Stimulated activated CD4-positive, alpha-beta T cell treated with anti-CD3 and anti-CD28 coated beads, Interleukin-15, amount 100 ng/mL, for 1 hour (primary cell): ENCODE measurements at places on chromosomes 12 and 14.

DNA sequence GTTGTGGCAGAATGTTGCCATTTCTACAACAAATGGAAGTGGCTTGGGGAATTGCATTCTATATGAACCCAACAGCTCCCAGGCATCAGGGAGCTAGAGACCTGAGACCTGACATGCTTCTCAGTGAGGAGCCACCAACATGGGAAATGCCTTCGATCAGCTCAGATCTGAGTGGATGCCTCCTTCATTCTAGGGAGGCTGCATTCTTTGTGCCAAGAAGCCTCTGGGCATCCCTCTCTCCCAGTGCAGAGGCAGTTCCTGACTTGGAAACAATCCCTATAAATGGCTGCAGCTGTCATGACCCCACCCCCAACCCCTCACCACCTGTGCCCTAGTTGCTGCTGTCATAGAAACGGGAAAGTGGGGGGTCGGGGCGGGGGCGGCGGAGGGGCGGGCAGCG, 196.3 kb downstream of the PPM1H start:
- DNase-seq: no peak

GRCh38 chr12:76375939-76376338, 27.7 kb upstream of the BBS10 start:
- no peak for DNase-seq

- DNase-seq: no peak
These were observed 1.4 kb downstream of the PPM1A start for GRCh38 chr14:60250257-60251035.

GRCh38 chr12:24177889-24178288, 228.4 kb upstream of the SOX5 start:
- no peak for DNase-seq

GRCh38 chr14:93337143-93337753, 4.4 kb upstream of the BTBD7 start:
- no peak for DNase-seq

DNA sequence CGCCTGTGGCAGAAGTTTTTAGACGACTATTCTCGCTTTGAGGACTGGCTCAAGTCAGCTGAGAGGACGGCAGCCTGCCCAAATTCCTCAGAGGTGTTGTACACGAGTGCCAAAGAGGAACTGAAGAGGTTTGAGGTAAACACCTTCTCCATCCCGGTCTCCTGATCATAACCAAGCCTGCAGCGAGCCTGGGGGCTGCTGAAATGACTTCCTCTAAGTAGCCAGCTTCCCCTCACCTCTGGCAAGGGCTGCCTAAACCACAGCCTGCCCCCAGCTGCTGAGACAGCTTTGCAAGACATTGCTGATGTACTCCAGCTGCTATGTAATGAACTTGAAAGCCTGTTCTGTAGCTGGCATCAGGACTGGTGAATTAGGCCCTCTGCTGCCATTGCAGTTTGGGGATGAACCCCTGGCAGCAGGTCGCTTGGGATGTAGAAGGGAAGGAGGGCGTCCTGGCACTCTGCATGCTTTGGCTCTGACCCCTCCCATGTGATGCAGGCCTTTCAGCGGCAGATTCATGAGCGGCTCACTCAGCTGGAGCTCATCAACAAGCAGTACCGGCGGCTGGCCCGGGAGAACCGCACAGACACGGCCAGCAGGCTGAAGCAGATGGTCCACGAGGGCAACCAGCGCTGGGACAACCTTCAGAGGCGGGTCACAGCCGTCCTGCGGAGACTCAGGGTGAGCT, 84.6 kb downstream of the ESR2 start:
- no peak for DNase-seq

GRCh38 chr12:47714826-47715386, 9.1 kb upstream of the RPAP3 start:
- DNase-seq: no peak

GRCh38 chr12:109626378-109627115, 53.0 kb downstream of the MVK start:
- no peak for DNase-seq

GRCh38 chr14:96363751-96364336, 518 bp downstream of the GSKIP start:
- DNase-seq: no peak

- DNase-seq: no peak
These were observed 78.7 kb downstream of the C12orf56 start for GRCh38 chr12:64311877-64312276.

DNA sequence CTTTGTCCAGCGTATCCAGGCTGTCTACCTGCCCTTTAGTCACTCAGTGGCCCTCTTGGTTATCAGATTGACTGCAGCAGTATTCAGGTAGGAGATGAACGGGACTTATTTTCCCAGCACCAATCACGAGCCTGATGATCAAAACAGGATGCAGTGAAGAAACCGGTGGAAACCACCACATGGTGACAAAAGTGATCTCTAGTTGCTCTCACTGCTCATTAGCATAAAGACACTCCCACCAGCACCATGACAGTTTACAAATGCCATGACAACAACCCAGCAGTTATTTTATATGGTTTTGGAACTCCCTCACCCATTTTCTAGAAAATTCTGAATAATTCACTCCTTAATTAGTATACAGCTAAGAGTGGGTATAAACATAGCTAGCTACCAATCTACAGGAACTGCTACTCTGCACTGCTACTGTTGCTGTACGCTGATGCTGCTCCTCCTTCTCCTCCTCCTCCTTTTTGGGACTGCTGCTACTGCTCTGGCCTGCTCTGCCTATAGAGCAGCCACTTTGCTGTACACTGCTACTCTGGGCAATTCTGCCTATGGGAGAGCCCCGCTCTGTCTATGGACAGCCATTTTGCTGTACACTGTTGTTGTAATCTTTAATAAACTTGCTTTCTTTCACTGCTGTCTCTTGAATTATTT, 142.5 kb upstream of the SSTR1 start:
- DNase-seq: peak; percentile 19

GRCh38 chr14:54589843-54590242, 22.9 kb downstream of the SAMD4A start:
- DNase-seq: no peak

DNA sequence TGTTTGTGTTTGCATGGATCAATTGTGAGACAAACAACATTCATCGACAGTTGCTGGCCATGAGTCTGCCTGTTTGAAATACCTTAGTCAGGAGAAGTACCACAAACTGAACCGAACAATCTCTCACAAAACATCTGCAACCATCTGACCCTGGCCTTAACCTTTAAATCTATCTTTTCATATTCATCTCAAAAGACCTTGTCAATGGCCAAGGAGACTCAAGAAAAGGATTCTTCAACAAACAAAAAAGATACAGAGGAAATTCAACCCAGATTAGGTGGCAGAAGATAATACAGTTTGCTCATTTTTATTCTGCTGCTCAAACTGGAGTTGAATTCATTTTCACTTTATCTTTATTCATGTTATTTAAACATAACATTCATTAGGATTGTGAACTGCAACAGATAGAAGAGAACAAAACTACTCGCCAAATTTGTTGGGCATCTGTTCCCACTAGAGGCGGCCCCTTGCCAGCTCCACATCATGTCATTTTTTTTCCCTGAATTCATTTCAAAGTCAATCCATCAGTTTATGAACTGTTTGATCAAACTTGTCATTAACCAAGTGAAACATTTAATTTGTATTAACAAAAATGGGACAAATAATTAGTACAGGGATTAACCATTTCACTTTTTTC, 152.3 kb upstream of the OTX2 start:
- DNase-seq: no peak

DNA sequence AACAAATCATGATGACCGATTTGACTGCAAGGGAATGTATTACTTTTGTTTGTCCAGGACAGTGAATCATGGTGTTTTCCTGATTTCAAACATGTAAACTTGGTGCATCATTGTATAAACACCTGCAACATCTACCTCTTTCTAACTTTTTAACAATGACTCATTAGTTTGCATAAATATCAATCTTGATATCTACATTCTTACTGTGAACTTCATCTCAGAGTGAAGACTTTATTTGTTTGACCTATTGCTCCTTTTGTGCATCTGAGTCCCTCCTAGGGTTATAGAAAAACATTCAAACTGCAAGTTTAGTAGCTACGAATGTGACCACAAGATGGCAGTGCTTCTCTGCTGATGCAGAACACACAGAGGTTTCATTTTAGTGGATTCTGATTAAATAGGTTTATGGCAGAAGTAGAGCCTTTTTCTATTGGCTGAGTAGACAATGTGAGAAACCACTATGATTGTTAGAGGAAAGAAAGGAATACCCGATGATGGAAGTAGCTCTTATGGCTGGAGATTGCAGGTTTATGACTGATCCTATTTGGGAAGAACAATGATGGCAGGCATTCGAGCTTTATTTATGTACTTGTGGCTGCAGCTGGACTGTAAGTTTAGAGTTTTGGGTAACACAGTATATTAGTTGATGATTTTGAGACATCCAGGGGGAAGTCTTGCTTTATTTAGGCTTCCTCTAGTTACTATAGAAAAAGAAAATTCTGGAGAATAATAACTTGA, 244.2 kb upstream of the OR4E1 start:
- no peak for DNase-seq

GRCh38 chr12:119169150-119169549, 9.6 kb upstream of the HSPB8 start:
- DNase-seq: no peak

DNA sequence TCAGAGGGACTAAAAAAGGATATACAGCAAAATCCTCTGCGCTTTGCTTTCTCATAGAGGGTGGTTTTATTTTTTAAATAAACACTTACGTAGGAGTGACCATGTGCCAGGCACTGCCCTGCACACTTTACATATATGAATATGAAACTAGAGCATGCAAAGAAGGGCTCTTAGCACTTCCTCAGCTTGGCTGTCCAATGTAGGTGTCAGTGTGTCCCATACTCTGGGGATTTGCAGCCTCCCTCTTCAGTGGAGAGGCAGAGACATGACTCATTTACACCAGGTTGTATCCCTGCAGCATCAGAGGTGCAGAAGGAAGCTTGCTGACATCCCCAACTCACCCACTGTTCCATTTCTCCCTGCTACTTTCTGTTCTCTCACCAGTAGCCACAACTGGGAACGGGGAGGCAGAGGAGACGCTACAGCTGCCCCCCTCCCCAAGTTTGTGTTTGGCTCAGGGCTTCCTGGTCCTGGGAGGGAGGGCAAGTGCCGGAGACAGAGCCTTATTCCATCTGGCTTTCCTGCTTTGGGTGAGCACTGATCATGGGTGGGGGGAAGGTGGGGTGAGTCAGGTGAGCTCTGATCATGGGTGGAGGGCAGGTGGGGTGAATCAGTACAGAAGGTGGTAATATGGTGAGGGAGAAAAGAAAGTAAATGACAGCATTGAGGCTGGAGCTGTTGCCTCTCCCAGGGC, 4.9 kb upstream of the KRT5 start:
- no peak for DNase-seq

DNA sequence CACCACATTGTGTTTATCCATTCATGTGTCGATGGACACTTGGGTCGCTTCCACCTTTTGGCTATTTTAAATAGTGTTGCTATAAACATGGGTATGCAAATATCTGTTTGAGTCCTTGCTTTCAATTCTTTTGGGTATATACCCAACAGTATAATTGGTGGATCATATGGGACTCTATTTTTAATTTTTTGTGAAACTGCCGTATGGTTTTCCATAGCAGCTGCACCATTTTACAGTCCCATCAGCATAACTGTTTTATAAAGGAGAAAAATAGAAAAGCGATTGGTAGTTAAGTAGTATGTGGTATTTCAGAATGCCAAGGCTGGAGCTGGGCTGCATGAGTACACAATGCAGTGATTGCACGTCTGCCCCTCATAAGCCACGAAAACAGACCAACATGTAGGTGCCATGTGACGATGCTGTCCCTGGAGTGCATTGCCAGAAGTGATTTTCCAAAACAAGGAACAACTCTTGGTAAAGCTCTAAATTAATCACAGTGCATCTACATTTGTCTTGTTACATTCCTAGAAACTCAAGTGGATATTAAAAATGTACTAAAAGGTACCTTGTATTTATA, 83.5 kb downstream of the C12orf75 start:
- DNase-seq: no peak

GRCh38 chr12:1465990-1466389, 128.4 kb downstream of the FBXL14 start:
- no peak for DNase-seq

GRCh38 chr12:76554405-76555230, 5.0 kb downstream of the OSBPL8 start:
- DNase-seq: no peak

DNA sequence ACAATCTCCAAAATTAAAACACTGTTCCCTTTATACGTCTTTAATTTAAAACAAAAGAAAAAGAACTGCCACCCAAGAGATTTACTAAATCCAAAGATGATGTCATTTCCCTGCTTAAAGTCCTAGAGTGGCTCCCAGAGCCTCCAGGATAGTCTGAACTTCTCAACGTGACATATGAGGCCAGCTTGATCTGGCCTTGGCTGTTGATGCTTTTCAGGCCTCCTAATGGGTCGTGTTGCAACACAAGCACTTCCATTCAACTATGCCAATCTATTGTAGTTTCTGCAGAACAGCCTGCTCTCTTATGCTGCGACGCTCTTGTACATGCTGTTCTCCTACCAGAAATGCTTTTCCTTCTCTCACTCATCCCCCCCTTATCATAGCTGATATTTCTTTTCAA, 35.7 kb downstream of the LGR5 start:
- DNase-seq: no peak

GRCh38 chr14:64879635-64880220, at the start of gene SPTB:
Gene SPTB, minus strand, starts transcription at chr14:64879907. Its CDS starts 56,813 bp downstream, at chr14:64823094.
- DNase-seq: peak; percentile 58

DNA sequence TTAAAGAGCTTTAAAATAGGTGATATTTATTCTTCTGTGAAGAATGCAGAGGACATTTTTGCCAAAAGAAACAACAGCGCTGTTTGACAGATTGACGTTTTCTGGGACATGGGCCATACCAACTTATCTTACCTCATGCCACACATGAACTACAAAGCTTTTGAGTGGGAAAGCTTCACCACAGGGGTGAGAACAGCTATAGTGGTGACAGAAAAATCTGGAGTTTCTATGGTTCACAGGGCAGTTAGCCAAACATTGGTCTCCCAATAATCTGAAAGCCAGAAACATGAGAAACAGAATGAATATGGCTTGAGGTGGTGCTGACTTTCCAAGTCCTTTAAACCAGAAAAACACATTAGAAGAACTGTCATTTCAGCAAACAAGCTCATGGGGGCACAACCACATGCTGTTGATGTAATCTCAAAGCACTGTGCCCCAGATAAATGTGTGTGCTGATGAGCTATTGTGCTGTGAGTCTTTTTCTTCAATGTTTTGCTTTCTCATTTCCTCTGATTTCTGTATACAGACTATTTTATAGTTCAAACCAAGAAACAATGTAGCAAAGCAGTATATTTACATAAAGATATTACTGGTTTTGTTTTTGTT, 905.4 kb downstream of the SLC16A7 start:
- no peak for DNase-seq

DNA sequence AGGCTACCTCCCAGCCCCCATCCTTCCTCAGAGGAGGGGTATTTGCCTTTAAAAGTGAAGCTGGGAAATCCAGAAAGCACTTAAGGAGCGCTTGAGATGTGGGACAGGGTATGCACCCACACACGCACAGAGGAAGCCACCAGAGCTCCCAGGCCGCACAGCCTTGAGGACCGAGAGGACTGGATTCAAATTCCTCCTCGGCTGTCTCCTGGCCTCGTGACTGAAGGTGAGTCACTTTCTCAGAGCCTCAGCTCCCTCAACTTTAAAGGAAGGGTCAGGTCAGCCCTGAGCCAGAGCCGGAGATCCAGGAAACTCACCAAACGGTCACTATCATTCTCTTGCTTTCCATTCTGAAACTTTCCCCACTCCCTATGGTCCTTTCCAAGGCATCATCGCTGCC, 37.6 kb downstream of the BCL11B start:
- DNase-seq: no peak
